ENCODE measurements at places on chromosomes 7 and 10. TPM values are rescaled to one million over a fixed set of nuclear protein-coding genes. Genes with fewer than 3 reads are reported as not detected.

DNA sequence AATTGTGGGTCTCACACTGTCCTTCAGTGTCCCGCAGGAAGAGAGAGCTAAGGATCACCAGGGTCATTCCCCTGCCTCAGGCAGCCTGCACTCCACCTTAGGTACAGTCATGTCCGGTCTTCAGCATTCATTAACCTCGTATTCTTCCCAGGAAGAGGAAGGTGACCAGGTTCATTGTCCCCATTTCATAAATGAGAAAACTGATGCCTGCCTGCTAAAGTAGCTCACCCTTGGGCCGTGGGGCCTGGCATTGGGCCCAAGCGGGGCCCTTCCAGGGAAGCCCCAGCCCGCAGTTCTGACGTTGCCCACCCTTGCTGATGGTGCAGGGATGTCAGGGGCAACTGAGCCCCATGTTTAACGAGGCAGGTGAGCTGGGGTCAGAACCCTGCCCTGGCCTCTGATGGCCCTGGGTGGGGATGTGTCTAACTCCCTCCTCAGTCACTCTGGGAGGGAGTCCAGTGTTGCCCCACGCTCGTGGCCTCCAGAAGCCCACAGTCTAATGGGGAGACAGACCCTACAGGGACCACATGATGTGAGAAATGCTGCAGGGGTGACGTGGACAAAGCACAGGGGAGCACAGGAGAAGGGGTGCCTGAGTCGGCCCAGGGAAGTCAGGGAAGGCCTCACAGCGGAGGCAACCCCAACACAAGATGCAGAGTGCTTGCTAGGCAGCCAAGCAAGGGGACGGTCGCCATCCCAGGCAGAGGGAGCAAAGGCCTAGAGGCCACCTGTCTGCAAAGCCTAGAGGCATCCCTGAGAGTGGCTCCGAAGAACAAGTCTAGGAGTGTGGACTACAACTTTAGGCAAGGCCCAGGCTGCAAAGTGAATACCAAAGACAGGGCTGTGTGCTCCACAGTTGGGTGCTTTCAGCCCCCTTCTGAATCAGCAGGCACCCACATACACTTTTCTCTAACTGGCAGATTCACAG, 25.1 kb downstream of the DDIT4 start:
- no peak for DNase-seq

Gene ETV1
- 17.1 TPM for polyA plus RNA-seq

DNA sequence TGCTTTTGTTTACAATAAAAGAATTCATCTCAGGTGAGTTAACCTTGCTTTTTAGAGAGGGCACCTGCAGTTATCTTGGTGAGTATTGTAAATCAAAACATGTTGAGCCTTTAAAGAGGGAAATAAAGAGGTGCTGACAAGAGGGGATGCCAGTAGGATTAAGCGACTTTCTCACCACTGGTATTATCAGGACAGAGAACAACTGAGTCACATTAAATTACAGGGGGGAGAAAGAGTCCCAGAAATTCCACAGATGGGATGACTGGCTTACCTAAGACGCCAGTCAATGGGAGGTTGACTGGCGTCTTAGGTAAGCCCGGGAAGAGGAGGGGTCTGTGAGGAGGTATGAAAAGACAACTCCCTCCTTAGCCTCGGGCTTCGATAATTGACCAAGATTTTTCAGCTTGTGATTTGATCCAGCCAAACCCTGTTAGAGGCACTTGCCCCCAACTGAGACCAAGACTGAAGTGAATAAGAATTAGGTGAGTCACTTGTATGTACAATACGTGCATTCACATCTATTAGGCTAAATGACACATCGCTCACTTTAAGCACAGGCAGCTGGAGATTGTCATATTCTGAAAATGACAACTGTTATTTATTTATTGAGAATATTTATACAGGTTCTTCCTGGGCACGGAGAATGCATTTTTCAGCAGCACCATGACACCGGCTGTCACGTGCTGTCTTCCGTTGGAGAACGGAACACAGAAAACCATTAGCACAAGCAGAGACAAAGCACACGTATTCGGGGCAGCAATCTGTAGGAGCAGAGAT, 117.6 kb downstream of the SEM1 start:
- DNase-seq: peak; percentile 5

Gene HOXA2
- polyA plus RNA-seq: not detected

DNA sequence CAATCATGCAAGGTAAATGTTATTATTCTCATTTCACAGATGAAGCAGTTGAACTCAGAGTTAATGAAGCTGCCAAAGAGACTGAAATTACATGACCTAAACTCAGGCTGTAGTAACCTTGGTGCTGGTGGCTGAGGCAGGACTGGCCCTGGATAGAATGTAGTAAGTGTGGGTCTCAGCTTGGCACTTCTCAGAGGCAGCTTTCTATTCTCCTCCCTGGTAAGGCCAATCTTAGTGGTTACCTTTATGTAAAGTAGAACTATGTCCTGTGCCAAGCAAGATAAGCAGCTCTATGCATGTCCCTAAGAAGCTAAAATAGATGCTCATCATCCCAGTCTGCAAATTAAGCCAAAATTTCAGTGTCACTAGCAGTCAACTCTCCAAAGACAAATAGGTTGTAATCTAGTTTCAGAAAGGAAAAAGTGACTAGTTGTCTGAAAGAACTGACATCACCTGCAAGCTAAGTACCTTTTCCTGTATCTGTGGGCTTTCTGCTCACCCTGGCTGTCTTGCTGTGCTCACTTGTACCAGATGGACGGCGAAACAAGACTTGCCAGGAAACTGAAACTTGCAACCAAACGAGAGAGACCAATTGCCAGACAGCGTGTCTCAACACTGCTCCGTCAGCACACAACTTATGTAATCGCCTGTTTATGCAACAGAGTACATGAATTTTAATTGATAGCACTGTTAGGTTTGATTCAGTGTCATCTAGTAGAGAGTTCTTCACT, 43.7 kb downstream of the CH25H start:
- DNase-seq: peak; percentile 70

DNA sequence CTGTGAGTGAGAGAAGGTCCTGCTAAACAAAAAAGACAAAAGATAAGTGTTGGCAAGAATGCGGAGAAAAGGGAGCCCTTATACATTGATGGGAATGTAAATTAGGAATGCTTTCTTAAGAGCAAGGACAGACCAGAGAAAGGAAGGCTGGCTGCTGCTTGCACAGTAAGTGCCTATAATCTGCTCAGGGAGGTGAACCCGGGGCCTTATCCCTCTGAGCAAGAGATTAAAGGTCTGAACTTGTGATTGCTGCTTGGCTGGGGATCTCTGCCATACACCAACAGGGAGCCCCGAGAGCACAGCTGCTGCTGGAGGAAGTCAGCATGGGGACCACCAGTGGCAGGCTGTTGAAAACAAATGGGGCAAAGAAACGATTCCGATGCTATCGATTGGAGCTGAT, 32.0 kb upstream of the CRTAC1 start:
- no peak for DNase-seq

Measured in GM23248 (cell line).